ENCODE measurements at places on chromosomes 6 and 20.
A peak's percentile ranks its signal among the peaks of the same experiment; 100 is the strongest.

GRCh38 chr6:82038631-82039030, 208.9 kb downstream of the IBTK start:
- DNase-seq, result no peak

DNA sequence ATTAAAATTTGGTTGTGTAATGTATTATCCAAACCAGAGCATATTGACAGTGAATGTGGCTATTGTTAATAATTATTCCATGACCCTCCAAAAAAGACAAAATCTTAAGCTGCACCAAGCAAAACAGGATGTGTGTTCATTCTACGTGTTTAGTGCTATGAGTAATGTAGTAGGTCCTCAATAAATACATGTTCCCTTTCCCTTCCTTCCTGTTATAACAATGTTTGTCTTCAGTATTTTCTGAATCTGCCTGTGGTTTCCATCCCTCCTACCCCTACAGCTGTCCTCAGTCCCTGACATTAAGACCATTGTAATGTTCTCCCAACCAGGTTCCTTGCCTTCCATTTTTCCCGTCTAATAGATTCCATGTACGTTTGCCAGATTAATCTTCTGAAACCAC, 163.8 kb downstream of the AIG1 start:
- DNase-seq, result no peak

GRCh38 chr6:118565311-118565960, 17.3 kb downstream of the PLN start:
- peak; percentile 30 for DNase-seq

DNA sequence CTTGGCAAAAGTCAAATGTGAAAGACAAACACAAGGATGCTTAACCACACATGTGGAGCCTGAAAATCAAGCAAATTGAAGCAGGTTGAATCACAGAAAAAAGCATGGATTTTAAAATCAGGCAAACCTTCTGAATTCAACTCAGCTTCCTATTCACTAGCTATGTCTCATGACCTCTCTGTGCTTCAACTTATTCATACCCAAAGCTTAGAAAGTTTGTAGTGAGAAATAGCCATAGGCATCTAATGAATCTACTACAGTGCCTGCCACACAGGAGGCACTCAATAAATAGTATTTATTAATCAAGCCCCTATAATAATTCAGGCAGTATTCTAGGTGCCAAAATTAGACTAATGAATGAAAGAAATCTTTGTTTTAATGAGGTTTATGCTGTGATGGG, 112.2 kb upstream of the TNFAIP3 start:
- no peak for DNase-seq

- no peak for DNase-seq
These were observed 1.7 kb upstream of the DSTN start for GRCh38 chr20:17568045-17568788.

GRCh38 chr6:41306187-41306854, 19.8 kb upstream of the TREM1 start:
- DNase-seq, result peak; percentile 59

DNA sequence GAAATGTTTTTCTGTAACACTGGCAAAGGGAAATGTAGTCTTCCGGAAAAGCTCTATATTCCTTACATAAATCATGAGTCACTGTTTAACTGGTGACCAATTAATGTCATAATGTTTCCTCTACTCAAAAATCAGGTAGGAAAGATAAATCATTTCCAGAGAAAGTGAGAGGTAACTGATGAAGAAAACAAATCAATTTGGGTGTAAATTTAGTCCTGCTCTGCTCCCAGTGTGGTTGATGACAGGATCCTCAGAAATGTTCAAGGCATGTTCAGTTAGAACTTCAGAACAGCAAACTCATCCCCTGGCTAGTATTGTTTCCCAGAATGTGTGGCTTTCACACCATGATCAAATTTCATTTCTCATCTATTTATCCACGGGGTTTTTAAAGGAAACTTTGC, 38.8 kb upstream of the SPACA1 start:
- DNase-seq, result no peak

- DNase-seq, result no peak
These were observed 83.3 kb downstream of the HIVEP2 start for GRCh38 chr6:142861711-142862110.

- no peak for DNase-seq
These were observed 19.7 kb downstream of the RAB44 start for GRCh38 chr6:36717231-36717825.

GRCh38 chr6:41463062-41463930, 82.9 kb upstream of the FOXP4 start:
- peak; percentile 49 for DNase-seq

GRCh38 chr6:137937834-137938233, 70.8 kb downstream of the TNFAIP3 start:
- DNase-seq, result no peak

- DNase-seq, result no peak
These were observed 650.7 kb upstream of the ZNF337 start for GRCh38 chr20:26347396-26347795.

DNA sequence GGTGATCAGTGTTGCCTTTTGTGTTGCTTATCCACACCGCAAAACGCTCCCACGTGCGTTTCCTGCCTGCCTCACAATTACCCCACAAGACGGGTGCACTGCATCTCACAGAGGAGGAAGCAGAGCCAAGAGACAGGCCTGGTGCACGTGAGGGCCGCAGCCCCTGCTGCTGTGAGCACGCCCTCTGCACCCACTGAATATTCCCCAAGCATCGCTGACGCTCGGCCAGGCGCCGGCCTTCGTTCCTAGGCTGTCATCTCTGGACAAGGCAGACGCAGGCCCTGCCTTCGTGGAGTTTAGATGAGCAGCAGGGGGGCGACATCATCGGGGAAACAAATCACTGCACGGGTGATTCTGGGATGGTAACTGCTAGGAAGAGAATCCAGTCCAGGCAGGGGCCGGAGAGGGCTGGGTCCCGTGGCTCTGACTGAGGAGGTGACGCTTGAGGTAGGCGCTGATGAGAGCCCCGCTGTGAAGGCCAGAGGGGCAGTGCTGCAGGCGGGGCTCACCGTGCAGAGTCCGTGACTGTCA, 162.4 kb upstream of the QKI start:
- DNase-seq, result no peak

DNA sequence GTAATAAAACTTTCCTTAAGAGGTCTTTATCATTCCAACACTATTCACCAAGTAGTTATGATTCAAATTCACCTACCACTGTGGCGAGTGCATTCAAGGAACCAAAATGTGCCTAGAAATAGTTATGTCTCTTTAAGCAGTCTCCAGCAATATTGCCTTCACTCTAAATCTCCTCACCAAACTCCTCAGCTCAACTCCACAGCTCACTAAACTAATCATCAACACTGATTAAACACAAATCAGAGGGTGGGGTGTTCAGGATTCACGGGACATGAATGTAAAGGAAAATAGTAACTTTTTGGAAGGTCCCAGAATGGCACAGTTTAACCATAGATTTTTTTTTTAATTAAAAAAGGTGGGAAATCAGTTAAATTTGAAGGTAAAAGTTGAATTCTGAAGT, 70.5 kb upstream of the THEMIS start:
- no peak for DNase-seq

- no peak for DNase-seq
These were observed 55.1 kb downstream of the ELOVL5 start for GRCh38 chr6:53293691-53294090.

GRCh38 chr6:132382630-132383175, 18.6 kb downstream of the MOXD1 start:
- DNase-seq, result no peak

DNA sequence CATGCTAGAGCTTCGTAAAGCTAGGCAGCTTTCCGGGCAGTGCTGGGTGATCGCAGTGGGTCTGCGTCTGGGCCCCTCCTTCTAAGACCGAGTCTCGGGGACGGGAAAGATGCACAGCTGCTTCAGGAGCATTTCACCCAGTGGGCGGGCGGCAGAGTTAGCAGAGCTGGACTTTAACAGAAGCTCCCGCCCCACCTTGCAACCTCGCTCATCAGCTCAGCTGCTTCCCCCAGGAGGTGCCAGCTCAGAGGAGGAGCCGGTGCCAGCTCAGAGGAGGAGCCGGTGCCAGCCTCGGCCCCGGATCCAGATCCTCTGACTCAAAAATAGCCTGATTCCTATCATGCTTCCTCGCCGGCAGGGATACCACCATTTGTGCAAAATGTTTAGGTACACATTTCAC, 94.5 kb upstream of the RPS6KA2 start:
- no peak for DNase-seq

- DNase-seq, result no peak
These were observed 18.6 kb downstream of the RRBP1 start for GRCh38 chr20:17663486-17663885.

- DNase-seq, result no peak
These were observed 25.2 kb upstream of the SGK1 start for GRCh38 chr6:134343066-134343465.

DNA sequence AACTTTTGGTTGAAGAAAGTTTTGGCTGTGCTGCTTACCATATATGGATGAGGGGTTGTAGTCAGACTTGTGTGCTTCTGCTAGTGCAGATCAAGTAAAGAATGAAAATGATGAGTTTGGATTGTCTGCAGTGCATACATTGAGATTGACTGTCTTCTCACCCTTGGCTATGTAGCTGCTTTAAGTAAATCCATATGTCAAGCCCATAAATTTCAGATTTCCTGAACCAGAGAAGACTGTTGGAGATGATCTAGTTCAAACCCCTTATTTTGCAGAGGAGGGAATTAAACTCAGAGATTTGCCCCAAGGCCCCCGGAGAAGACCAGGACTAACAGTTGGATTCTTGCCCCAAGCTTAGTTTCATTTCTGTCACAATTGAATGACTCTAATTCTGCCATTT, 67.2 kb downstream of the PKIB start:
- no peak for DNase-seq

DNA sequence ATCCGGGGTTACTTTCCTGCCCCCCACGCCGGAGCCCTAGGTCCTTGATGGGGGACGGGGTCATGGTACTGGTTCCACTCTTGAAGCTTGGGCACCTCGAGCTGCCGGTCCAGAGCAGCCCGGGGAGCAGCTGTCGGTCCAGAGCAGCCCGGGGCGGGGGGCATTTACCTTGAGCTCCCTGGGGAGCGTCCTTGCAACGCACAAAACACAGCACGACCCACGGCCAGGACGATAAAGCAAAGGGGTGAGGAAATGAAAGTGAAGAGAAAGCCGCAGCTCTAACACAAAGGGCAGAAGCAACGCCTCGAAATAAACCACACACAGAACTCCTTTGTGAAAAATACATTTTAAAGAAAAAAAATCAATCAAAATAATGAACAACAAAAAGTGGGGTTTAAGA, 39.1 kb downstream of the KCNQ2 start:
- DNase-seq, result no peak

DNA sequence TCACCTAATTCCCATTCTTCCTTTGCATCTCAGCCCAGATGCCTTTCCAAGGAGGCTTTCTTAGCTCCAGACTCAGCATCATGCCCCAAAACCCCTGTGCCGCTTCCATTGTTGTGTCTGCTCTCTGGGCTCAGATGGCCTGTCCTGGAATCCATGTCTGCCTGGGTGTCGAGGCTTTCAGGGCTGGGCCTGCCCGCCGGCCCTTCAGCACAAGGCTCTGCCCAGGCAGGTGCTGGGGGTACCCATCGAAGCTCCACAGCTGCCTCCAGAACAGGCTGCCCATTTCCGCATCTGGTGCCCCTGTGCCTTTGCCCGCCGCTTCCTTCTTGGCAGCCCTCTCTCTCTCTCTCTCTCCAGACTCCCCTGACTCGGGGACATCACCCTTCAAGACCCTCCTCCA, 1.2 kb downstream of the CPXM1 start:
- no peak for DNase-seq

Data from CD4-positive, alpha-beta T cell treated with Interleukin-17A for 4 hours (primary cell).